ENCODE measurements at places on chromosomes 2 and 18. TPM values are rescaled to one million over a fixed set of nuclear protein-coding genes. Genes with fewer than 3 reads are reported as not detected.

Gene IL36B
- 1.5 TPM for total RNA-seq

Gene HOXD9
- total RNA-seq = 3.4 TPM

Gene MARCO
- 1.6 TPM for total RNA-seq

Gene VIT
- total RNA-seq = 2.9 TPM

Gene HOXD8
- total RNA-seq = 1.2 TPM

Gene PDCD1
- 1.2 TPM for total RNA-seq

Gene DUSP28
- total RNA-seq = 2.6 TPM

Gene PLEKHH2
- 25.7 TPM for total RNA-seq

DNA sequence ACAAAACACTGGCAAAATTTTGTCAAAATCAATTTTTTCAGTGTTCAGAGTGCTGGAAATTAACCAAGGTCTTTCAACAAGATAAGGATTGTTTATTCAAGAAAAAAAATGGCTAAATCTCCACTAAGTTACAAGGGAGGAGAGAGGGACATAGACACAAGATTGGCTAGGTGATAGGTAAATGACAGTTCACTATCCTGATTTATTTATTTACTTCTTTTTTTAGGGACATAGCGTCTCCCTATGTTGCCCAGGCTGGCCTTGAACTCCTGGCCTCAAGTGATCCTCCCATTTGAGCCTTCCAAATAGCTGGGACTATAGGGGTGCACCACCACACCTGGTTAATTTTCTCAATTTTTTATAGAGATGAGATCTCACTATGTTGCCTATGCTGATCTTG, 3.7 kb upstream of the WDR33 start:
- H3K27me3 ChIP-seq = no peaks in the 10 kb centered on the region
- H3K4me3 ChIP-seq = no peak overlapping the region
- no peak for DNase-seq
- no peak overlapping the region for H3K27ac ChIP-seq

DNA sequence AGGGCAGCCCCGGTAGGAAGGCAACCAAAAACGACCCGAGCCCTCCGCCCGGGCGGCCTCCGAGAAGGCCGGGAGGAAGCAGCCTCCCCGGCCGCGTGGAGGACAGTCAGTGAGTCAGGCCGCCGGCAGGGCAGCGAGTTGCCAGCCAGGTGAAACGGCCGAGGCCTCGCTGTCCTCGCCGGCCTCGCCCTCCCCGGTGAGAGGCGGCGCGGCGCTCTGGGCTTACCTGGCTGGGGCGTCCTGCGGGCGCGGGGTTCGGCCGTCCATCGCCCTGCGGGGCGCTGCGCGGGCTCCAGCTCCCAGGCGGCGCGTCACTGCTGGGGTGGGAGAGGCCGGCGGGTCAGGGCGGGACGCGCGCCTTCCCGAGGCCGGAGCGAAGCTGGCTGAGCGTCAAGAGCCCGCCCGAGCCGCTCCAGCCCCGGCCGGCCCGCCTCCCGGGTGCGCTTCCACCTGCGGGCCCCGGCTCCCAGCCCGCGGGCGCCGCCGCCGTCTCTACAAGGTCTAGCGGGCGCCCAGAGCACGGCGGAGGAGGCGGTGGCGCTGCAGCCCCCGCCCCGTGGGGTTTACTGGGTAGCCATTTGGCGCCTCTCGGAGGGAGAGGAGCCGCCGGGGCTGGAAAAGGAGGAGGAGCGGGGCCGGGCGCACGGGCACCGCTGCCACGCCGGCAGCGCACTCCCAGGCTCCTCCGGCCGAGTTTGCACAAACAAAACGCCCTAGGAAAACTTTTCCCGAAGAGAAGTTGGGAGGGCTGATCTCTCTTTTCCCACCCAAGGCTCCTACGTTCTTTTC, 499 bp downstream of the COBLL1 start:
- no peaks in the 10 kb centered on the region for H3K27me3 ChIP-seq
- H3K27ac ChIP-seq = peak overlapping the region; percentile 98
- peaks cover 13% of the 10 kb centered on the region for H3K4me1 ChIP-seq
- H3K36me3 ChIP-seq = no peaks in the 10 kb centered on the region

DNA sequence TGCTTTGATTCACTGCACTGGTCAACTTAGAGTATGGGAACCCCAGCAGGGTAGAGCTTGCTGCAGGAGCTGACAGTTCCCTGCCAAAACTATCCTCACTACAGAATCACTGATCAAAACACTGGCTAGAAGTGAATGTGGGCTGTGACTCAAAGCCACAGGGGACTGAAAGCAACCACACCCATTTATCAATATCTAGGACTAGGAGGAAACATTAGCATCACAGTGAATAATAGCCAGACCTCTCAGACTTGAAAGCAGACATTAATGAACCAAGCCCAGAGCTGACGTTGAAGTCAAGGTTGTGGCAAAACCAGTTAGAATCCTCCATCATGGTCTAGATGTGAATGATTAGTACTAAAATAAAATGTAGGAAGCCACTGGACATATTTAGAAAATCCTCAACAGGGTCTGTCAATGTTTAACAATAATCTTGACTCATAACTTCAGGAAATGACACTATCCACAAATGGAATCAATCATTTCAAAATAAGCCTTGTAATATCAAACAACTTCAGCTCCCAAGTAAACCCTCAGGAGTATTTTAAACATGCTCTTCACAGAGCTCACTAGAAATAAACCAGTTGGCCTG, 131.4 kb downstream of the CDH20 start:
- no peak overlapping the region for H3K27ac ChIP-seq
- no peak for DNase-seq
- no peaks in the 10 kb centered on the region for H3K27me3 ChIP-seq
- H3K36me3 ChIP-seq = no peaks in the 10 kb centered on the region
- no peaks in the 10 kb centered on the region for H3K4me1 ChIP-seq

DNA sequence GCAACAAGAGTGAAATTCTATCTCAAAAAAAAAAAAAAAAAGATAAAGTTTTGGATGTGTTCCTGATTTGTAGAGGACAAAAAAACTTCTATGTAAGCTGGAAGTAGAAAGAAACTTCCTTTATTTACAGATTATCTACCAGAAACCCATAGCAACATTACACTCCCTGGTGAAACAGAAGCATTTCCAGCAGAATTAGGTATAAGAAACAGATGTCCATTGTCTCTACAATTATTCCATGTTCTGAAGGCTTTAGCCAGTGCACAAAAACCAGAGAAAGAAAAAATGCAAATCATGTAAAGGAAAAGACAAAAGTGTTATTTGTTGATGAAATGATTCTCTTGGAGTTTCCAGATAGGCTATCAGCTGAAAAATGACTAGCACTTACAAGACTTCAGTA, 4.9 kb downstream of the TUBB6 start:
- no peak for DNase-seq
- H3K36me3 ChIP-seq = no peaks in the 10 kb centered on the region
- peaks cover 77% of the 10 kb centered on the region for H3K4me1 ChIP-seq
- H3K4me3 ChIP-seq = no peak overlapping the region

- no peaks in the 10 kb centered on the region for H3K36me3 ChIP-seq
- H3K4me1 ChIP-seq = no peaks in the 10 kb centered on the region
- no peak overlapping the region for H3K27ac ChIP-seq
- H3K4me3 ChIP-seq = no peak overlapping the region
- no peak for DNase-seq
Observed at GRCh38 chr2:47651296-47651695, 131.6 kb upstream of the MSH6 start.

DNA sequence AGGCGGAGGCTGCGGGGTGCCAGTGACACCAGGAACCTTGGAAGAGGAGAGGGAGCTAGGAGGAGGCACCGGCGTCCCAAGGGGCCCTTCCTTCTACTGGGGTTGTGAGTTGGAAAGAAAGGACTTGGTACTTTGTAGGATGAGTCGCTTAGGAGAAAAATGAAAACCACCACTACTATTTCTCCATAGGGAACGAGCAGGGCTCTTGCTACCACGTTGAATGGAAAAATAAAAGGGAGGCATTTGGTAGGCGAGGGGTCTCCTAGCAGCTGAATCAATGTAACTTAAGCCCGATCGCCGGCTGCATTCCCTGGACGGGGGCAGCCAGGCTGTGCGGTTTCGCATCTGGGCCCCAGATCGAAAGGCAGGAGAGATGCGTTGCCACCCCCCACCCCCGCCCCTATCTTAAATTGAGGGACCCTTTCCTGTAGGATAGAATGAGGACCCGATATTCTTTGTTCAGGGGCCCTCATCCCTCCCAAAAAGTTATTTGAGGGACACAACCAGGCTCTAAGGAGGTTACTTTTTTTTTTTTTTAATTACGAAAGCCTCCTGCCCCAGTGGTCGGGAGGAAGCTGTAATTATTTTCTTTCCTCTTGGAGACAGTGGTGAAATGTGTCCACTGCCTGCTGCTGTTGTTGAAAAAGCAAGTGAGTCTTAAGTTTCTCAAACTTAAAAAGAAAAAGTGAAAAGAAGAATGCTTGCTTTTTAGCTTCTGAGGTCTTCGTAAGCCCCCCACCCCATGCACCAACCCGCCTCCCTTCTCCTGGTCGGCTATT, 1.3 kb downstream of the IGFBP2 start:
- H3K27ac ChIP-seq = peak overlapping the region; percentile 88
- DNase-seq = no peak
- H3K4me3 ChIP-seq = peak overlapping the region; percentile 66
- peaks cover 34% of the 10 kb centered on the region for H3K27me3 ChIP-seq
- peaks cover 55% of the 10 kb centered on the region for H3K4me1 ChIP-seq

DNA sequence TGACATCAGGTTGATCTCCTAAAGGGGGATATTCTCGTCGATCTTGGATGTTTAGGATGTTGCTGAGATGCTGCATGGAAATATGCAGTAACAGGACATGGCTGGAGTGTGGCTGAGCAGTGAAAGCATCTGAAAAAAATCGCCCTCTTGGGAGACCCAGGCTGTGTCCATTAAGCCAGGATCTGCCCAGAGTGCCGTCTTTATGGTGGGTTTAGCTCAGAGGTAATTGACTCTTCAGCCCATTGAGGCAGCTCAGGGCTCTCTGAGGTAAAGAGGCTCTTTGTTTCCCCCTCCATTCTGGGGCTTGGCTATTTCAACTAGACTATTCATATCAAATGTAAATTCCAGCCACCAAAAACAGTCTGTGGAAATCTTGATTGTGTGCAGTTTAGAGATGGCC, 26.5 kb downstream of the OSBPL6 start:
- no peaks in the 10 kb centered on the region for H3K27me3 ChIP-seq
- no peak overlapping the region for H3K4me3 ChIP-seq
- no peaks in the 10 kb centered on the region for H3K36me3 ChIP-seq
- no peaks in the 10 kb centered on the region for H3K4me1 ChIP-seq

DNA sequence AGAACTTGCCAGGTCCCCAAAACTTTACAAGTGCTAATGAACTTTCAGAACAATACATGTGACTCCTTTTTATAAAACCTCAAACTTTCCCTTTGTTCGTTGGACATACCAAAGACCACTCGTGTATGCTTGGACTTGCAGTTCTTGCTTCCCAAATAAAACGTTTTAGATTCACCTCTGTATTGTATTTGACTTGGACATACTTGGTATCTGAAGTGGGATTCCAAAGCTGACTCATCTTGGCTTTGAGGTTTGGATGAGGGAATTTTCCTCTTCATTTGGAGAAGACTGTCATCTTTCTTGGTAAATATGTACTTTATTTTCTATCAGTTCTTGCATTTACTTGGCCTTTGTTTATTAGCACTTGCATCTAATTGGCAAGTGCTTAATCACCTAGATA, 8.0 kb upstream of the CYB5A start:
- H3K4me1 ChIP-seq = no peaks in the 10 kb centered on the region
- H3K27ac ChIP-seq = no peak overlapping the region
- H3K27me3 ChIP-seq = no peaks in the 10 kb centered on the region

- no peaks in the 10 kb centered on the region for H3K27me3 ChIP-seq
- H3K36me3 ChIP-seq = no peaks in the 10 kb centered on the region
- H3K27ac ChIP-seq = no peak overlapping the region
Observed at GRCh38 chr2:118667348-118667747, 180.1 kb downstream of the EN1 start.

GRCh38 chr2:85719609-85720240, 25.6 kb downstream of the GNLY start:
- no peaks in the 10 kb centered on the region for H3K36me3 ChIP-seq
- no peak for DNase-seq
- H3K27ac ChIP-seq = no peak overlapping the region
- H3K4me1 ChIP-seq = no peaks in the 10 kb centered on the region
- H3K27me3 ChIP-seq = no peaks in the 10 kb centered on the region
- no peak overlapping the region for H3K4me3 ChIP-seq

- peak overlapping the region; percentile 22 for H3K27ac ChIP-seq
- peaks cover 21% of the 10 kb centered on the region for H3K4me1 ChIP-seq
- H3K36me3 ChIP-seq = no peaks in the 10 kb centered on the region
Observed at GRCh38 chr2:231181860-231182512, 16.4 kb upstream of the ARMC9 start.

DNA sequence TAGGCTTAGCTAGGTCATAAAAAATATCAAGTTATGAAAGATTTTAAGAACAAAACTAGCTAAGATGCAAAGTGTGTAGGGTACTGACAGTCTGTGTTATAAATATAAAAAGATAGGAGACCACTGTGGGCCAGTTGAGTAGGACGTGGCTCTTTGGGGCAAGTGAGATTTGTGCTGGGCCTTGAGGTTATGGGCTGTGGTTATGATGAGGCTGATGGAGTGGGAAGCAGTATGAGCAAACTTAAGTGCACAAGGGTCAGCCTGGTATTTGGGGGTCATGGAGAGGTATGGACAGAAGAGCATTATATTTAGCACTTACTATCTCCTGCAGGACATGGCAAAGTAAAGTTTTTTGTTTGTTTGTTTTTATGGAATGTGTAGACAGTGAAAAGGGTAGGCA, 70.1 kb downstream of the SETBP1 start:
- H3K27ac ChIP-seq = no peak overlapping the region
- H3K4me1 ChIP-seq = no peaks in the 10 kb centered on the region
- no peak overlapping the region for H3K4me3 ChIP-seq
- no peak for DNase-seq
- no peaks in the 10 kb centered on the region for H3K36me3 ChIP-seq

DNA sequence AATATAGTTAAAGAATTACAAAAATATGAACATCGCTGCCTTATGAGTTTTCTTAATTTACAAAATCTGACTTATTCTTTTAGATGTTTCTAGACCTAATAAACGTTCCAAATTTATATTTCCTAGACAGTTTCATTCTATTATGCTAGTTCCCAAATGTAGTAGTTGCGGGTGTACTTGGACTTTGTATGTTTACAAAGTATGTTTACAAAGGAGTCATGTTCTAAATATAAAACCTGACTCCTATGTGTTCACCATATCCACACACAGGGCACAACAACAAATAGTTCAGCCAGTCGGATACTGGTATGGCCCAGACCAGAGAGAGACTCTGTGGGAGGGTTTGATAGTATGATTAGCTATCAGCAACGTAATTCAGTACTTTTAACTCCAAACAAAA, 230.7 kb downstream of the KCNH7 start:
- H3K4me3 ChIP-seq = no peak overlapping the region
- no peaks in the 10 kb centered on the region for H3K27me3 ChIP-seq
- DNase-seq = no peak
- no peaks in the 10 kb centered on the region for H3K36me3 ChIP-seq

- H3K4me3 ChIP-seq = peak overlapping the region; percentile 57
- H3K36me3 ChIP-seq = no peaks in the 10 kb centered on the region
- DNase-seq = no peak
- no peak overlapping the region for H3K27ac ChIP-seq
- no peaks in the 10 kb centered on the region for H3K27me3 ChIP-seq
Observed at GRCh38 chr18:80147037-80147417, 38.0 kb downstream of the ADNP2 start.

DNA sequence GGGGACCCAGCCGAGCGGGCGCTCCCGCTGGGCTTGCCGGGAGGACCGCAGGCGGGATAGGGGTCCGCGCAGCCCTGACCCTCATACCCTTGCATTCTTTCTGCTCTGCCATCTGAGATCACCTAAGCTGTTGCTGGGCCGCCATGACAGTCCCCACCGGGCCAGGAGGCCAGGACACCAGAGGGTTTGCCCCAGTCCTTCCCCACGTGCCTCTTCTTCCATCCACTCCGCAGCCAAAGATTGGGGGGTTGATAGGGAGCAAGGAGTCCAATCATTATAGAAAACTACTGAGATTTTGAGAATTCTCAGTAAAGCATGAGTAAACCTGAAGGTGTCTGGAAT, 453 bp upstream of the GRB14 start:
- H3K4me1 ChIP-seq = no peaks in the 10 kb centered on the region
- no peak overlapping the region for H3K27ac ChIP-seq
- no peak for DNase-seq
- peak overlapping the region; percentile 66 for H3K4me3 ChIP-seq
- H3K36me3 ChIP-seq = no peaks in the 10 kb centered on the region
